ENCODE measurements at places on chromosomes 11 and 22. TPM values are rescaled to one million over a fixed set of nuclear protein-coding genes. Genes with fewer than 3 reads are reported as not detected.
A peak's percentile ranks its signal among the peaks of the same experiment; 100 is the strongest.

DNA sequence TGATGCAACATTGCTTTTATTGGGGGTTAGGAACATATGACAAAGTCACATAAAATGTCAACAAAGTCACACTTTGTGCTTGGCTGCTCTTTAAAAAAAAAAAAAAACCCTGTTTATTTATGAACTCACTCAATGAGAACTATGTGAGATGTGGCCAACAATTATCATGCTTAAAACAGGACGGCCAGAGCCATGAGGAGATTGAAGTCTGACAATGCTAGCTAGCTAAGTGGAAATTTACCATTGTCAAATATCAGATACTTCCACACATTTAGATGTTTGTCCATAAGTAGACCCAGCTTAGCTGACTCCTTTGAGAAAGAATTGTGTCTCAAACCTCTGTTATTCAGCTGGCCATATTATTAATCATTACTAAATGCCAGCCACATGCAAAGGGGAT, 26.9 kb downstream of the BLID start:
- H3K36me3 ChIP-seq = peaks cover 6% of the 10 kb centered on the region
- no peak overlapping the region for H3K27ac ChIP-seq
- H3K4me1 ChIP-seq = no peaks in the 10 kb centered on the region
- no peaks in the 10 kb centered on the region for H3K27me3 ChIP-seq
- no peak for DNase-seq
- H3K4me3 ChIP-seq = no peak overlapping the region

GRCh38 chr22:26374391-26375026, 54.6 kb upstream of the ASPHD2 start:
- H3K36me3 ChIP-seq = peaks cover 24% of the 10 kb centered on the region
- H3K27me3 ChIP-seq = no peaks in the 10 kb centered on the region
- no peak overlapping the region for H3K4me3 ChIP-seq
- DNase-seq = peak; percentile 60
- H3K27ac ChIP-seq = no peak overlapping the region

DNA sequence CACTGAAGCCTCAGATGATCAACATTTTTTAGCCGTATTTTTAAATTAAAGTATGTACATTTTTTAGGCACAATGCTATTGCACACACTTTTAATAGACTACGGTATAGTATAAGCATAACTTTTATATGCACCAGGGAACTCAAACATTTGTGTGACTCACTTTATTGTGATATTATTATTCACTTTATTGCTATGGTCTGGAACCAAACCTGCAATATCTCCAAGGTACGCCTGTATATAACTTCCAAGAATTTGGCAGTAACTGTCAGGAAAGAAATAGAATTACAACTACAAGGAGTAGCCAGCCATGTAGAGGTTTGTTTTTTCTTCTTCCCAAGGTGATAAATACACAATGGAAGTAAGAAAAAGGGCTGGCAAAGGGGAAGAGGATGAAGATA, 62.3 kb downstream of the PRR5L start:
- no peak overlapping the region for H3K27ac ChIP-seq
- no peaks in the 10 kb centered on the region for H3K36me3 ChIP-seq
- DNase-seq = no peak

GRCh38 chr11:96151501-96151900, 191.5 kb downstream of the MAML2 start:
- H3K27me3 ChIP-seq = no peaks in the 10 kb centered on the region
- no peaks in the 10 kb centered on the region for H3K36me3 ChIP-seq
- no peak for DNase-seq
- no peak overlapping the region for H3K27ac ChIP-seq

DGAT2 gene
- total RNA-seq = 5.3 TPM

VSIG10L2 gene
- 0.72 TPM for total RNA-seq

Data from spinal cord (tissue), 10 donors.